SK-MEL-5 (cell line): ENCODE measurements at places on chromosomes 1 and 21. TPM values are rescaled to one million over a fixed set of nuclear protein-coding genes. Genes with fewer than 3 reads are reported as not detected.

NBPF6 gene
- total RNA-seq = not detected in 2 replicates

MROH9 gene
- not detected in 2 replicates for total RNA-seq

TSPEAR gene
- total RNA-seq = not detected in 2 replicates

SETDB1 gene
- 46.9 and 49.3 TPM in 2 replicates for total RNA-seq

AKR7A3 gene
- total RNA-seq = 0.21 and 0.27 TPM in 2 replicates

RNF187 gene
- 58.5 and 103 TPM in 2 replicates for total RNA-seq

RHD gene
- total RNA-seq = 1.2 and 2.2 TPM in 2 replicates

SPAG17 gene
- not detected in 2 replicates for total RNA-seq
